ENCODE measurements at places on chromosomes 5 and 9. TPM values are rescaled to one million over a fixed set of nuclear protein-coding genes. Genes with fewer than 3 reads are reported as not detected.

GRCh38 chr5:149447373-149448367, 68.6 kb upstream of the IL17B start:
- peak; percentile 34 for DNase-seq

DNA sequence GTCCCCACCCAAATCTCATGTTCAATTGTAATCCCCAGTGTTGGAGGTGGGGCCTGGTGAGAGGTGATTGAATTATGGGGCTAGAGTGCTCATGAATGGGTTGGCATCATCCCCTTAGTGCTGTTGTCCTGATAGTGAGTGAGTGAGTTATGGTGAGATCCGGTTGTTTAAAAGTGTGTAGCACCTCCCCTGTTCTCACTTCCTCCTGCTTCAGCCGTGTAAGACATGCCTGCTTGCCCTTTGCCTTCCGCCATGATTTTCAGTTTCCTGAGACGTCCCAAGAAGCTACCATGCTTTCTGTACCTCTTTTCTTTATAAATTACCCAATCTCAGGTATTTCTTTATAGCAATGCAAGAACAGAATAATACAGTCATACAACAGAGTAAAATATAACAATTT, 742 bp upstream of the LECT2 start:
- no peak for DNase-seq

DNA sequence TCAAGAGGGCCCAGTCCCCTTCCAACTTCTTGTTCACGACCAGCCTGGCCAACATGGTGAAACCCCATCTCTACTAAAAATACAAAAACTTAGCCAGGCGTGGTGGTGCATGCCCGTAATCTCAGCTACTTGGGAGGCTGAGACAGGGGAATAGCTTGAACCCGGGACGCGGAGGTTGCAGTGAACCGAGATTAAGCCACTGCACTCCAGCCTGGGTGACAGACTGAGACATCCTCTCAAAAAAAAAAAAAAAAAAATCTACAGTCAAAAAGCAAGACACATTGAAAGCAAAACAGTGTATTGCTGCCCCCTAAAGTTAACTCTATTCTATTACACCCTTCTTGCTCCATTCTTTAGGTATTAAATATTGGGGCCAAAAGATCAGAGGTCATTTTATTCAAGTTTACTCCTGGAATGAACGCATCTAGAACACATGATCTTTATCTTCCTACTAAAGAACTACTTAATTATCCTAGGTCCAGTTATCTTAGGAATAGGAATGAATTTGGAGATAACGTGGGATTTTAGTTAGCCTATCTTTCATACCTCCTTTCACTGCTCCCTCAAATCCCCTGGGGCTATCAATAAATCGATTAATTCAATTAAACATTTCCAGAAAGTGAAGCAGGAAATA, 2.4 kb downstream of the ATG12 start:
- DNase-seq, result peak; percentile 62

FOXI1 gene
- total RNA-seq, result not detected

C9 gene
- total RNA-seq, result not detected
